ENCODE measurements at places on chromosomes 5 and 9.
A peak's percentile ranks its signal among the peaks of the same experiment; 100 is the strongest.

GRCh38 chr5:75729321-75729720, 12.1 kb upstream of the POC5 start:
- DNase-seq: no peak

- no peak for DNase-seq
Observed at GRCh38 chr5:3265131-3265885, 330.3 kb upstream of the IRX1 start.

GRCh38 chr9:123309611-123310010, 41.2 kb upstream of the STRBP start:
- DNase-seq: no peak

DNA sequence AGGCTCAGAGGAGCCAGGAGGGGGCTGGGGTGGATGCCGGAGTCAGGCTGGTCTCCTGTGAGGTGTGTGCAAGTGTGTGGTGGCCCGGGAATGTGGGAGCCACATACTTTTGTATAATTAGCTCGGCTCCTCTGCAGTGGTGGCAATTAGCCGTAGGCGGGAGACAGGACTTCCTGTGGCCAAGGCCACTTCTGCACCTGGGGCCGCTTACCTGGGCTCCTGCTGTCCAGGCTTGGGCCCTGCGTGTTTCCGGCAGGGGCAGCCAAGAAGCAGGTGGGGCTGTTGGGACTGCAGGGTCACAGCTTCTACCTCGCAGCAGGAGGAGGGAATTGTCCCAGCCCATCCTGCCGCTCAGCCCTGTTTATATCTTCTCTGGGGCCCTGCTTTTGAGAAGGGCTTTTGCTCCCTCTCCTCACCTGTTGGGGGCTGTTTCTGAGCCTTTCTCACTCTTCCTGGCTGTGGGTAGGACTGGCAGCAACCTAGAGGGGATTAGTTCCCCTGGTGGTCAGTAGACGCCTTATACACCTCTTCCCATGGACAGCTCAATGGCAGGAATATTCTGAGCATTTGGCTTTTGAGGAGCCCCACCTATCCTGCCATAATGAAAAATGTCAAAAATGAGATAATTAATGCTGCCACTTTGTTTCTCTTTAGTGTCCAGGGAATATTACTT, 145.4 kb upstream of the PITX1 start:
- no peak for DNase-seq

- no peak for DNase-seq
Observed at GRCh38 chr9:35569206-35569605, 35.9 kb upstream of the TESK1 start.

GRCh38 chr5:131005963-131006684, 158.9 kb downstream of the HINT1 start:
- DNase-seq: no peak

DNA sequence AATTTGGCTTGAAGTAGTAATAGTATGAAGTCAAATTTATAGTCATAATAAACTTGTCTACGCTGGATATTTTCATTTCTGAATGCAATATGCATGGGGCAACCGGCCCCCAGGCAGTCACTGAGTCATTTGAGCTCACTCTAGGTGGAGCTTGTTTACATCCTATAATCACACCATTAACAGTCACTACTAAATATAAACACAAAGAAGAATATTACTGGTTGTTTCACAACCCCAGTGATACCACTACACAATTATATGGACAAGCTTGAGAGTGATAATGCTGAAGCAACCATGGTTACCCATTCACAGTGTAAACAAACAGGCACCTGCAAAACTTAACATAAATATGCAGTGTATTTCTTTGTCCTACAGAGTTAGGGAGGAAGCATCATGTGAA, 68.7 kb downstream of the MARCHF3 start:
- DNase-seq: no peak

GRCh38 chr9:137639303-137640051, 20.7 kb downstream of the EHMT1 start:
- DNase-seq: no peak

- DNase-seq: no peak
Observed at GRCh38 chr5:88732862-88733261, 150.1 kb downstream of the MEF2C start.

DNA sequence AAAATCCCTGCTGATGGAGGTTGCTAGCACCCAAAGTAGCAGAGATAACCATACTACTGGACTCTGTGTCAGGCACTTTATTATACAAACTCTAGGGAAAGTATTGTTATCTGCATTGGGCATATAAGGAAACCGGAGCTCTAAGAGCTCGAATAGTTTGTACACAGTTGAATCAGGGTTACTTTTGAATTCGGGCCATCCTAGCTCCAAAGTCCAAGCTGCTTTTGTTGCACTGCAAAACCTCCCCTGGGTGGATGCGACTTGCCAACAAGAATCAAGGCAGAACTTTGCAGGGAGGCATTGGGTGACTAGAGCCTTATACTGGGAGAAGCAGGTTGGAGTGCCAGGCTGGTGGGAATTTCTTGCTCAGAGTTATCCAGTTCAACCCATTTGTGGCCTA, 435.1 kb downstream of the SPATA31D1 start:
- peak; percentile 72 for DNase-seq

DNA sequence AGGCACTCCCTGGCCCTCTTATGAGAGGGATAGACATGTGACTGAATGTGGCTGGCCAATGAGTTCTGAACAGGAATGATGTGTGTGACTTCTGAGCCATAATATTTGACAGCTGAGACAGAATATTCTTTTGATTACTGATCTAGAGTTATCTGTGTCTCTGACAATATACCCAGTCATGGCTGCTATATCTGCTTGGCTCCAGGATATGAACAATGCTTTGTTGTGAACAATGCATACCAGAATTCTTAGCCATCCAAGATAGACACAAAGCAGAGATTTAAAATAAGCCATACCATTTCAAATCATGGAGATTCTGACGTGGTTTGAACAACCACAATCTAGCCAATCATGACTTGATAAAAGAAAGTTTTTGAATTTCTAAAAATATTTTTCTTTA, 840.3 kb upstream of the SEMA6A start:
- no peak for DNase-seq

GRCh38 chr5:95871146-95871806, 48.8 kb upstream of the GLRX start:
- DNase-seq: no peak

- DNase-seq: no peak
Observed at GRCh38 chr9:35954942-35955546, 2.9 kb downstream of the OR2S2 start.

DNA sequence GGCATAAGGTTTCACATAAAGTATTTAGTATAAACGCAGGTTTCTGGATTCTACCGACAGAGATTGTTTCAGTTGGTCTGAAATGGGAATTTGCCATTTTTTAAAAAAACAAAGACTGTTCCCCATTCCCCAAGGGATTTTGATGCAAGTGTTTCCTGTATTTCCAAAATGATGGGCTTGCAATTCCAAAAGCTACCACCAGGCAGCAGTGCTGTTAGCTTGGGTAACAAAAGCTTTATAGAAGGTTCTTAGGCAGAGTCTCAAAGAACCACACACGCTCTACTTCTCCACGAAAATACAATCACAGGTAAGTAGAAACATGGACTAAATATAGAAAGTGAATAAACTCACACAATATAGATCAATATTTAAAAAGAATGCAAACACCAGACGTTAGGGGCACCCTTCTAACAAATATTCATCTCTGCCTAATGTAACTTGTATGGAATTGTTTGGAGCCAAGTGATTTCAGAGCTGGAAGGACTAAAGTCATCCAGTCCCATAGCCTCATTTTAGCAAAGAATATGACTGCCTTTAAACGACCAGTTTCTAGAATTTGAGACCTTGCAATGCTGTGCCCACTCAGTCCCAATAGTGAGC, 154.3 kb downstream of the SPOCK1 start:
- peak; percentile 48 for DNase-seq

GRCh38 chr5:155919725-155920124, 407.2 kb upstream of the SGCD start:
- no peak for DNase-seq

- DNase-seq: peak; percentile 75
Observed at GRCh38 chr5:159106569-159107282, 7.0 kb upstream of the EBF1 start.

DNA sequence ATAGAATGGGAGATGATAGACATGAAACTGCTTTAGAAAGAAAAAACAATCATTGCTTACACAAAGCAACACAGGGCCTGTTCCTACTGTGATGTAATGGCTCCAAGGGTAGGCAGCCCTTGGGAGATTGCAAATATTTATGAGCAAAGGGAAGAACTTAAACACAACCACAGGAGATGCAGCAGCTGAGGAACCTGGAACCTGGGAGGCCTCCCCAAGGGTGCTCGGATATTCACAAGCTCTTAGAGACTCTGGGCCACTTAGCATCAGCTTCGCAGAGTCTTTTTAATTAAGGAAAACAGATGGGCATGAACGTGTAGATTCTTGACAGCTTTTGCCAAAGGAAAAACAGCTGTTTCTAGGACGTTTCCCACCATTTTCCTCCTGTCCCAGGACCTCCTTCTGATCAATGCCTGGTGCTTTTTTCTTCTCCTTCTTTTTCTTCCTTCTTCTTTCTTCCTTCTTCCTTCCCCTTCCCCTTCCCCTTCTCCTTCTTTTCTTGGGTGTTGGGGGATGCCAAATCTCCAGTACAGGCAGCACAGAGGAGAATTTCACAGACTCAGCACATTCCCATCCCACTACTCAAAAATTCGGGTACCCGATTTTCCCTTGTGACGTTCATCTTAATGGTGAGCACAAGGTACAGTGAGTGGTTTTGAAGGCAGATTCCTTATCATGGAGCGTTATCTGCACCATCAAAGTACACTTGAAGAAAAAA, 28.1 kb upstream of the TCF7 start:
- no peak for DNase-seq

GRCh38 chr5:179257176-179257682, 88.0 kb downstream of the ADAMTS2 start:
- DNase-seq: peak; percentile 43

GRCh38 chr5:178536541-178537466, 53.4 kb downstream of the COL23A1 start:
- no peak for DNase-seq

DNA sequence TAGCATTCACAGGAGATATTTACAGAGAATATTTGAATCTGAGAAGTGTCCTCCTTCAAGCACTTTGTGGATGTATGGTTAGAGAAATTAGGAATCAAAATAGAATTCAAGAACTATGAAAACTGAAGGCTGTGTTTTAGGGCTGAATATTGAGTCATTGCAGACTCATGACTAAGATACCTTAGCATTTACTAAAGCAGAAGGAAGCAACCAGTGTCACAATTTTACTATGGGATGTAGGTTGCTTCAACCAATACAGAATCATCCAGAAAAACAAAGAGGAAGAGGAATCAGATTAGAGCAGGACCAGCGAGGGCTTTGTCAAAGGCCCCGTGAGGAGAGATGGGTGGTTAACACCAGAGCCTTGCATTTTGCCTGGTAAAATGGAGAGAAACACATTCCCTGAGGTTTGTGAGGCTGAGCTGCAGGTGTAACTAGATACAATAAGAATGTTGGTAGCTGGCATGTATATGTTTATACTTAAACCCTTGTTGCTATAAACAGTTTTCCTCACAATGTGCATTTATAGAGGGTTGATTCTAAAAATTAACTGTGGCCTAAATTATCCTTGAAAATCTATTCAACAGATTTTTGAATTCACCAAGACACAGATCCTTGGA, 518.1 kb downstream of the AGTPBP1 start:
- no peak for DNase-seq

- no peak for DNase-seq
Observed at GRCh38 chr9:78574354-78575045, 277.6 kb downstream of the PSAT1 start.

GRCh38 chr5:130104895-130105688, 200.8 kb downstream of the CHSY3 start:
- DNase-seq: no peak

- DNase-seq: no peak
Observed at GRCh38 chr9:121098567-121099198, 23.9 kb downstream of the CNTRL start.

DNA sequence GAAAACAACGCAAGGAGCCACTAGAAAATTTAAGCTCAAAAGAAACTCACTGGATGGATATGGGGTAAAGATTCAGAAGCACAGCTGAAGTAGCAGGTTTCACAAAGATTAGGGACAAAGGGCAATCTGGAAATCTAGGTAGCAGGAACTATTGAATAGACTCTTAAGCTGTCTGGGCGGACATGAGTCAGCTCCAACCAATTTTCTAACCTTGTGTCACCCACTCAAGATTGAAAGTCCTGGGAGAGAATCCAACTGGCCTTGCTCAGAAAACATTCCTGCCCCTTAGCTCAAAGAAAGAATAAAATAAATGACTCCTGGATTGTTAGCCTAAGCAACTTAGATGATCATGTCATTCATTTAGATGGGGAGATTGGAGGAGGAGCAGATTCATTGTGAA, 69.2 kb downstream of the STK32A start:
- DNase-seq: no peak

GRCh38 chr5:150166650-150167511, at the start of gene CDX1:
TSS of gene CDX1 (plus strand) at chr5:150166778. CDS start at chr5:150166877, 99 bp downstream.
- DNase-seq: no peak

GRCh38 chr5:8458038-8458383, 589.1 kb downstream of the MTRR start:
- DNase-seq: no peak

DNA sequence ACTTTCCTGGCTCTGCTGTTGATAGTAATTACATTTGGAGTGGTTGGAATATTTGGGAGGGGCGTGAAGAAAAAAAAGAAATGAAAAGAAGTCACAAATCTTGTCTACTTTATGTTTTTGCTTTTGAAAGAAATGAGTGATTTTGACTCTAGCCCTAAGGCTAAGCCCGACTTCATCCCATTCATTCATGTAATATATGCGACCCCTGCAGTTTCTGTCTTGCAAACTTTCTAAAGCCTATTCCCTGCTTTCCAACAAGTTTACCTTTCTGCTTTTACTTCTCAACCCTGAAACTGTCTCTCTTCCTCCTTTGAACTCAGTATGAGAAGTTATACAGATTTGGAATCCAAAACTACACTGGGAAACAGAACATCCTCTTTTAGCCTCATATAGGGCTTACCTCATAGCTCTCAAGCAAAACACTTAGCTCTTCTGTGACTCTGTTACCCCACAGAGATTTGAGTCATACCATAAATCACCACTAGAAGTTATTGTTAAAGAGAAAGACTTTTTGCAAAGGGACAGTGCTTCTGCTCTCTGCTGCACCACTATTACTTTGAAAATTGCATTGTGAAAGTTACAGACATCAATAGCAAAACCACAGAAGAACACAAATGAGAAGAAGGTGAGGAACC, 1.6 kb downstream of the CFAP95 start:
- DNase-seq: no peak

GRCh38 chr5:34708777-34709176, 52.6 kb downstream of the RAI14 start:
- no peak for DNase-seq

DNA sequence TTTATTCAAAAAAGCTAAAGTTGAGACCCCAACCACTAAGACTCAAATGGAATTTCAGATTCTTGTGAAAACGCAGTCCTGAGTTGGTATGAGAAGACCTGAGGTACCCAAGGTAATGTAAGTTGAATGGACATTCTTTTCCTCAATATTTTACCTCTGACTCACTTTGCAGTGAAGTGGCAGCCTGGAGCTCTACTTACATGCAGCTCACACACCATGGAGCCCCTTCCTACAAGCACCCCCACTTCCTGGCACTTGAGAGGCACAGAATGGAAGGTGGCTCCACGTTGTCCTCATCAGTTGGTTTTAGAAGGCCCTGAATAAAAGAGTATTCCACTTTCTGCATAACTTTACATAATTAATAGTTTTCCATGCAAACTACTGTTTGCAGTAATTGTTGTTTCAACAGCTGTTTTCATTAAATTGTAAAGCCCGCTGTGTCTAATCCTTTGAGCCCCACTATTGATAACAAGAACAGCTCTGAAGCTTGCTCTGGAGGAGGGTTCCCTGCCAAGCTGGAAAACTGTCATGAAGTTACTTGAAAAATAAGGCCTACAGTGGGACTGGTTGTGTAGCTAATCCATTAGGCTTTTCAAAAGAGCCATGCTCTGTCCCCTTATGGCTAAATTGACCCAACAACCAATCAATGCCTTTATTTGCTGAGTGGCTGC, 102.2 kb upstream of the SPATA31D4 start:
- DNase-seq: no peak

Measured in left lobe of liver (tissue), 2 donors.